T-helper 17 cell (primary cell): ENCODE measurements at places on chromosomes 11 and 22.

GRCh38 chr11:64855596-64856304 is 11.3 kb upstream of the CDC42BPG start:
- DNase-seq, result no peak

GRCh38 chr11:19290356-19290755 is 49.6 kb upstream of the E2F8 start:
- DNase-seq, result no peak

- DNase-seq, result no peak
Observed at GRCh38 chr22:48806227-48806781, 1021.4 kb downstream of the BRD1 start.

DNA sequence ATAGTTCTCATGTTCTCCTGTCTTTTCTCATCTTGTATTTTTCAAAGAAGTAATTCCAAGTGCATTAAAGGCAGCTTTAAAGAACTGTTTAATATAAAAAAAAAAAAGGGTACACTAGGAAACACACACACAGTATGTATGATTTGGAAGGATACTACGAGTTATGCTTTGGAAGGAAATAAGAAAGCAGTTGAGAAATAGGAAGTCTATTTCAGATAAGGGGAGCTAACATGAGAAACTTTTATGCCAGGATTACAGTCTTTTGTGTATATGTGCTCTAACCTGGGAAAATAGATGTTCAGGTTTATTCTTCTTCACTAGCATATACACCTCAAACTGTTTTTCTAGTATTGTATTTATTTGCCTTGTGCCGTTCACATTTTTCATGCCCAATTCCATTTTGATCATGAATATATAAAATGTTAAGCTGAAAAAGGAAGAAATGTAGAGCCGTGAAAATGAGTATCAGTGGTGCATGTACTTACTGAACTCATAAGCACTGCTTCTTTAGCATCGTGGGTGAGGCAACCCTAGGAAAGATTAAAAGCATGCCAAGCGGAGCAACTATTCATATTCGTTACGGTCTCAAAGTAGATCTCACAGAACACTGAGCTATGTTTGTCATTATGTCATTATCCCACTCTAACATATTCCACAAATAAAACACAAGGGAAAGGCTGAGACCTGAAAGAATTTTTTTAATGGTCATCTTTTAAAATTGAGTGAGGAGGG is 59.6 kb downstream of the GUCY1A2 start:
- no peak for DNase-seq

DNA sequence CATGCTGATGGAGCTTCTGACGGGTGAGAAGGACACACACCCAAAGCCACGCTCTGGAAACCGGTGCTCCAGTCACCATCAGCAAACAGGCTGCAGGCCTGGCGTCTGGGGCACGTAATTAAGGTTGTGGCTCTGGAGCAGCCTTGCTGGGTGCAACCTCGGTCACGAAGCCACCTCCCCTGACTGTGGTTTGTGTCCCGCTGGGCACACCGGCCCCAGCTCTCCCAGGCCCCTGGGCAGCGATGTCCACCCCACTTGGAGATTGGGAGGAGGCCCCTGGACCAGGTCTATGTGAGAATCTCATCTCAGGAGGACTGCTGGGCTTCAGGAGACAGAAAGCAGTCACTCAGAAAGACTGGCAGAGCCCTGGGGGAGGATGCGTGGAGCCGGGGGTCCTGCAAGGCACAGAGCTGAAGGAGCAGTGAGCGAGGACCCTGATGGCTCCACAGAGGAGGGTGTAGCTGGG is 631.6 kb downstream of the BRD1 start:
- no peak for DNase-seq

DNA sequence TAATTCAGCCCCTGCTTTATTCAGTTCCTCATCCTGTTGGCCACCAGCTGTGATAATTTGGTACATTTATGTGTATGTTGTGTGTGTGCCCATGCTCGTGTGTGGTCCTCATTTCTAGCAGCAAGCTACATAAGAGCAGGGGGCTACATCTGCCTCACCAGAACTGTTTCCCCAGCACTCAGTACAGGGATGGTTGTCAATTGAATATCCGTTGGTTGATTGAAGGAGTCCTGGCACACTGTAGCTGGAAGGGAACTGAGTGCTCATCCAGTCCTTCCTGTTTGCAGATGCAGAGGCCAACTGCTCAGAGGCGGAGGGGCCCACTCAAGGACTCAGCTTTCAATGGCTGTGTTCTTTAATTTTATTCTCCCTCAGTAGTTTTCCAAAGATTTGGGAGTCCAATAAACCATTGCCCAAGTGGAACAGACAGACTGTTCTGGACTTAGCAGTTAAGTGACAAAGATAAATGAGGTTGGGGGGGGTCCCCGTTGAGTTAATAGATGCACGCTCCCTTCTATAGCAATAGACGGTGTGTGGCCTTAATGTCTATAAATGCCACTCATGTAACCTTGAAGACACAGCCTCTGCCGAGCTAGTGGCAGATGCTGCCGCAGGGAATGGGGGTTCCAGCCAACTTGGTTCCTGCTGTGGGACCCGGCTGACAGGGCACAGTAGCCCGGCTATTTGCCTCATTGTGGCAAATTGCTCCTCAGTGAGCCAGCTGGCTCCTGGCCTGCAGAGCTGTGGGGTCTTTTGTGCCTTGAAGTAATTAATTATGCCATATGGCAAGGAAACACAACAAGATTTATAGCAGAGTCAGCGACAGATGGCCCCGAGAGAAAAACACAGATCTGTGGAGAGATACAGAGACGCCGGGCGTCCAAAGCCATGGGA is 71.4 kb upstream of the GRK3 start:
- no peak for DNase-seq

DNA sequence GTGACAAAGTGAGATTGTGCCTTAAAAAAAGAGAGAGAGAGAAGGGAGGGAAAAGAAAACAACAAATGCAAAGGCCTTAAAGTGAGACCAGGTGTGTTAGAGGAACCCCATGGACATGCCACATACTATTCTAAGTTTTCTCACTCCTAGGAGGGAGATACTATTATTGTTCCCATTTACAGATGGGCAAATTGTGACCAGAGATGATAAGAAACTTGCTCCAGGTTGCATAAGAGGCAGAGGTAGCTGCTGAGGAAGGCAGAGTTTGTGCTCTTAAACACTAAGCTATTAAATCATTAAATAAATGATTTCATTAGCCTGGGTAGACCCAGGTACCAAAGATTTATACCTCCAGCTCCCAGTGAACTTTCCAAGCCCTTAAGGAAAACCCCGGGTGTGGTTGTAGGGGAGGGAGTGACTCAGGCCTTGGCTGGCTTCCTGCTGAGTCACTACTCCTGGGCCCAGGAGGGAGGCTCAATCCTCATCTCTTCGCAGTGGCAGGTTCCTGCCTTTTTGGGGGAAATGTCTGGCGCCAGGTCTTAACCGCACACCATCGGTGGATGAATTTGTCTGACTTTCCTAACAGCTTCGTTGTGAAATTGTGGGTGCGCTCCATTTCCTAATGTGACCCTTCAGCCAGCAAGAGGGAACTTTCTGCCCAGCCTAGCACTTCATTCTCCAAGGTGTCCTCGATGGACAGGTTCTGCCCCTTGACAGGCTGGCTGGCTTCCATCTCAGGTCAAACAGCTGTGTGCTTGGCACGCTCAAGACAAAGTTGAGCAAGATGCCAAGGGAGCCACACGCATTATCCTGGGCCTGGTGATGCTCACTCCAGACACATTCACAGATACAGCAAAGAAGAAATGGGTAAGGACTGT is 33.4 kb upstream of the PTPRJ start:
- DNase-seq, result no peak

DNA sequence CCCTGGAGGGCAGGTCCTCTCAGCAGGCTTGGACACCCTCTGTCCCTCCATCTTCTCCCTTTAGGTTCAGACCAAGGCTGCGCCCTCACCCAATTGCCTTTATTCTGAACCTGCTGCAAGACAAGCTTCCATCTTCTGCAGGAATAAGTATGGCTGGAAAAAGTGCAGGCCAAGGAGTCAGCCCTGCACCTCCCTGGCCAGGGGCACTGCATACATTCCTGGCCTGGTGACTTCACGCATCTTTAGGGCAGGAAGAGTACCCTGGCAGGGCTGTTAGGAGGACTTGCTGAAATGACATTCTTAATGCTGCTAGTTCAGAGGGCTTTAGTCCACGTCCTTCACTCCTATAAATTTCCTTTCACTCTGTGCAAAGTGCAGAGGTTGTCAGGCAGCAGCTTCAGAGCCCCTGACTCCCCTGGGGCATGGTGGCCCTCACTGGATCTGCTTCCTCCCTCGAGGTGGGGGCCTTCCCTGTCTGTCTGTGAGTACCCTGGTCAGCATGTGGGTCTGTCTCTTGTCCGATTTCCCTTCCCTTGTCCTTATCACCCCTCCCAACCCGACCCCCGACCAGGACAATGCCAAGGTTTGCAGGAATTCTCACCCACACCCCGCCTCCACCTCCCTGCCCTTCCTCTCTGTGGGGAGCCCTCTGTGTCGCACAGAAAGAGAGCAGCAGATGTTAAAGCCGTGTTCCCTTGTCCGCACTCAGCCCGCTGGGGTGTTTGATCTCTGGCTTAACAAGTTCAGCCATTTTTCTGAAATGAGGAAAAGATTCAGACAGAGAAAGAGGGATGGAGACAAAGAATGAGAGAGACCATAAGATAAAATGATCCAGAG is 124.5 kb upstream of the SYT13 start:
- no peak for DNase-seq
